ENCODE measurements at places on chromosomes 6 and 20.

GRCh38 chr20:41992481-41992880, 374.3 kb upstream of the CHD6 start:
- DNase-seq: no peak

DNA sequence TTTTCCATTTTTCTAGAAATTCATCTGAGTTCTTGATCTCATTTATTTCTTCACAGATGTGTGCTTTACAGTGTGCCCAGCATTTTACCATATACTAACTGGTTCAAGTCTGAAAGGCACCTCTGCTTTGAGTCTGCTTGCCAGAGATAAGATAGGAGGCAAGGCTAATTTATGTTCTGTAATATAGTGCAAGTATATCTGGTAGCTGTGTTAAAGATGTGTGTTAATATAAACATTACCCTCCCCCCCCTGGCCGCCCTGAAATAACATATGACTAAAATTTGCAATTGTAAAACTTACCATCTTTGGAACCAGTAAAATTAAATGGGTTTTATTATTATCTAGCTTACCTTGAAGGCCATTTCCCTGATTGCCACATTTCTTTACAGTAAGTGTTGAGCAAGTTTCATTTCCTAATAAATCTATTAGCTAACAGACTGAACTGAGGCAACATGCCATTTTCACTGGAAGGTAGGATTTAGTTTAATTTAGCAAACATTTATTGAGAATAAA, 2.7 kb downstream of the FBXO9 start:
- DNase-seq: no peak

DNA sequence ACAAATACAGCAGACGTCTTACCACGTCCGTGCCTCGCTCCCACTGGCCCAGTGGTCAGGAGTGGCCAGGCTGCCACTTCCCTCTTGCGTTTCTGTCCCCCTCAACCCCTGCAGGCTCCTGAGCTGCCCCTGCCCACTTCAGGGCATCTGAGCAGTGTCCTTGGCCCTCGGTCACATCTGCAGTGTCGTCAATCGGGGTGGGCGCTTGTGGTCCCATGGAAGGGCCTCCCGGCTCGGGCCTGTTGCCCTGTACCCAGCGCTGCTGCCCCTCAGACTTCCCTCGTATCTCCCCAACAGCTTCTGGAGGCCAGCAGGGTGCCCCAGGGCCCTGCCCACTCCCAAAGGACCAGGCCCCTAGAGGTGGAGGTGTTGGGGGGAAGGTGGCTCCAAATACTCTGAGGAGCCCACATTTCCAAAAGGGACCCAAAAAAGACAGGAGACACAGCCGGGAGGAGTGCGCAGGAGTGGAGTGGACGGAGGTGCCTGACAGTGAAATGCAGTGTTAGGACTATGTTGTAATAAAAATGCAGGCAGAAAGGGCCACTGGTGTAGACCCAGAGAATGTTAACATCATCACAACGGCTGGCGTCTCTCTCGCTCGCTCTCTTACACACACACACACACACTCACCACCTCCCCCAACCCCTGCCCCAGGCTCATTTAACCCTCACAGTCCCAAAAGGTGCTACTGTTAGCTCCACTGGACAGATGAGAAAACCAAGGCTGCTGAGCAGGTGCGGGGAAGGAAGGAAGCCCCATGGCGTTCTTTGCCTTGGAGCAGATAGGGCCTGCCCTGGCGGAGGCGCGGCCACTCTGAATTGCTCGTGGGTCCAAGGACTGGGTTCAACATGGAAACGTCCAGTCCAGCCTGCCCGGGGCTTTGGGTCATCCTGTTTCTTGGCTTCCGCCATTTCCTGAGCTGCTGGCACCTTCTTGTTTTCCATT, 343.9 kb downstream of the ZFAND3 start:
- no peak for DNase-seq

GRCh38 chr6:84027340-84028181, 6.0 kb upstream of the MRAP2 start:
- no peak for DNase-seq

- no peak for DNase-seq
Measured at GRCh38 chr20:41278936-41279335, 38.6 kb downstream of the ZHX3 start.

Data from CD4-positive, alpha-beta T cell treated with Interleukin-15 for 1 hour (primary cell).